Endodermal cell (in vitro differentiated cells): ENCODE measurements at places on chromosomes 16 and 17. TPM values are rescaled to one million over a fixed set of nuclear protein-coding genes. Genes with fewer than 3 reads are reported as not detected.

DNA sequence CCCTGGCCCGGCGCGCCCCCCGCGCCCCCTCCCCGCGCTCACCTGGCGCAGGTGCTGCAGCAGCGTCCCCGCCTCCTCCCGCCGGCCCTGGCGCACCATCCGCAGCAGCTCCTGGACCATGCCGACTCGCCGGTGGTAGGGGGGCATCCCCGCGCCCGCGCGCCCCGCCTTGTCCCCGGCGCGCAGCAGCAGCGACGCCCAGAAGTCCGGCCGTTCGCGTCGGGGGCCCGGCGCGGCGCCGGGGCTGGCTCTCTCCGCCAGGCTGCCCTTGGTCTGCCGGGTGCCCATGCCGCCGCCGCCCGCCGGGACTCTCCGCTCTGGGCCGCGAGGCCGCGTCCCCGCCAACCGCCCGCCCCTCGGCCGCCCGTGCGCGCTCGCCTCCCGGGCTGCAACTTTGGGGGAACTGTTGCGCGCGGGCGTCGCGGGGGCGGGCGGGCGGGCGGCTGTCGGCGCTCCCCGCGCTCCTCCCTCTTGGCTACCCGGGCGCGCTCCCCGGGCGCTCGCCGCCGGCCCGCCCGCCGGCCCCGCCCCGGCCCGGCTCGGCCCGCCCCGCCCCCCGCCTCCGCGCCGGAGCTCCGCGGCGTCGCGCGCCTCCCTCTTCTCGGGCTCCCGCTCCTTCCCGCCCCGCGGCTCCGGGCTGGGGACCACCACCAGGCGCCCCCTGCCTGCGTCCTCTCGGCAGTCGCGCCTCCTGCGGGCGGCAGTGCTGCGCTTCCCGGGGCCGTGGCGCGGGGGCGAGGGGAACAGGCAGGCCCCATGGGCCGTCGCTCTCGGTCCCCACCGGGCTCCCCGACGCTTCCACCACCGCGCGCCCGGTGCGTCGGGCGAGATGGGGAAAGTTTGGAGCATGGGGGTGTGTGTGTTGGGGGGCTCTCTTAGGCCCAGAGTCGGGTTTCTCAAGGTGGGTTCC, at the start of gene LRRC75A:
Gene LRRC75A, minus strand, starts transcription at position 491 of the 910 bp plus-strand sequence. Its CDS starts 203 bp downstream, at position 288.
- peak; percentile 90 for DNase-seq

Gene FBXO39
- 0.29 TPM in 2 of 3 replicates, not detected in the other for total RNA-seq

DNA sequence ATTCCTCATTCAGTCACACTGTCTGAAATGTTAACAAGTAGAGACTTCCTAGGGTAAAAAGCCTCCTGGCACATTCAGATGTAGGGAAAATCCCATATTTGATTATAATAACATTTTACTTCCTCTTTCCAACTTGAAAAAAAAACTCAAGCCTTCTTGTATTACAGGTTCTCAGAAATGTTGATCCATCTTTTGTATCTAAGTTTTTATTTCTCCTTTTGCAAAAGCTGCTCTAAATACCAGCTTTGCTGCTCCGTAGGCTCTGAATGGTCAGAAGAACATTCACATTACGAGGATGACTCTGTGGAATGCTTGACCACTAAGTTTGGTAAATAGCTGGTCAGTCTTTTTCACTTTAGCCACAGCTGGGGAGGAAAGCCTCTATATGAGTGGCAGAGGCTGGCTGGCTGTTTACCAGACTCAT, 13.2 kb upstream of the HEATR6 start:
- no peak for DNase-seq

Gene TMEM100
- 2.4 and 4.3 TPM in 2 replicates for total RNA-seq

Gene RCVRN
- total RNA-seq, result not detected in 3 replicates

GRCh38 chr17:64160378-64160777, 30.4 kb upstream of the ERN1 start:
- peak; percentile 35 for DNase-seq

- no peak for DNase-seq
These were observed 97.1 kb upstream of the TMEM97 start for GRCh38 chr17:28221751-28222414.

GRCh38 chr17:79852748-79853147, 13.5 kb upstream of the CBX4 start:
- no peak for DNase-seq

DNA sequence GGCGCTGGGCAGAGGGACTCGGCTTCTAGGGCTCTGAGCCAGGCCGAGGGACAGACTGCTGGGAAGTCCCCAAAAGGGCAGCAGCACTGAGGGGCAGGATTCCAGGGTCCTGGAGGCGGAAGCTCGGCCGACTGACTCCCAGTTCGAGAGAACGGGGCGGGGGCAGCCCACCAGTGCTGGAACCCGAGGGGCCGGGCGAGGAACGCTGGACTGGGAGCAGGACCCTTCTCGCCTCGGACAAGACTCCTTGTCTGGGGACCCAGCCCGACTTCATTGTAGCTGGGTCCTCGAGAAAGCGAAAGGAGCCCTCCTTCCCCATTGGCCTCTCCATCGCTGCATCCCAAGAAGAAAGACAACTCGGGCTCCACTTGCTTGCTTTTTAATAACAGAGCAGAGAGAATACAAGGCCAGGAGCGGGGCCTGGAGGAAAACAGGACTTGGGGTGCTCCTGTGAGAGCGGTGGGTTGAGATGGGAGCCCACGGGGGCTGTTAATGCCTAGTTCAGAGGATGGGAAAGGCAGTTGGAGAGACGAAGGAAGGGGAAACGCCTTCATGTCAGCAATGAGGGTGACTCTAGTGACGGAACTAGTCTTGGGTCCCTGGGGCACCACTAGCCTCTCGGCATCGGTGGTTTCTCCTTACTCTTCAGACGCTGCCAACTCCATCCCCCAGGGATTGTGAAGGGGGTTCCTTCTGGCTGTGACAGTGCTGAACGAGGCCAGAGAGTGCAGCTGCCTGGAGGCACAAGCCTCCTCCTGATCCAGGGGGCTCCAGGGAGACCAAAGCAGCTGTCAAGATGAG, 492 bp upstream of the CAMTA2 start:
- no peak for DNase-seq

- DNase-seq, result no peak
These were observed 63.3 kb downstream of the TUBD1 start for GRCh38 chr17:59829217-59830006.

DNA sequence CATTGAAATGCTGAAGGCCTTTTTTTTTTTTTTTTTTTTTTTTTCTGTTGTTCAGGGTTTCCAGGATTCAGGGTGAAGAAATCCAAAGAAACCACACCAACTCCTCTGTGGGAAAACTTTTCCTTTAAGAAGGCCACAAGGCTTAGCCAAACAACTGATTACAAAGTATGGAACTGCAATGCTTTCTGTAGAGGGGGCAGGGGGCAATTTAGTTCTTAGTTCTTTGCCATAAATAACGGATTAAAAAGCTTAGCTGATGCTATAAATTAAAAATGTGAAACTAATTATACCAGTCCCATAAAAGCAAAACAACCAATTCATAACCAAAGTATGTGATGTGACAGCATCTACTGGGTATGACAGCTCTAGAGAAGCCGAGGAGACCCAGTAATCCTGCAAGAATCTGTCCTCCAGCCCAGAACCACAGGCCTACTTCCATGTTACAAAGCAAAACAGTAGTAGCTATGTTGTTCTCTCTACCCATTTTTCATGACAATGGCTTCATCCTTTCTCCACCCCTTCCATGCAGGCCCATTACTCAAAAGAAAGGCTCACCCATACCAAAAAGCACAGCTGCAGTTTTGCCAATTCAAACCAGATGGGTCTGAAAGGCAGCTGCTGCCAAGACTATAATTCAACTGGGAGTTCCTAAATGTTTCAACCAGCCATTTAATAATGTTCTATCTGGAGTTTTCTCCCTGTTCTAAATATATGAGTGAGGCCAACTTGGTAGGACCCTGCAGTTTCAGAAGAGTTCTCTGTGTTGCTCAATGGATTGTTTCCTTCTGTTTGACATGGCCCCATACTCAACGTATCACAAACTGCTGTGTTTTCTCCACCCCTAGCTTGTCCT, 167.1 kb upstream of the ZFHX3 start:
- DNase-seq, result no peak

- peak; percentile 88 for DNase-seq
These were observed 29.6 kb upstream of the PHOSPHO1 start for GRCh38 chr17:49260011-49260816.

Gene HAP1
- 0.93 and 1.7 TPM in 2 replicates for total RNA-seq

Gene CD300E
- 1.3 and 1.5 TPM in 2 replicates for total RNA-seq

DNA sequence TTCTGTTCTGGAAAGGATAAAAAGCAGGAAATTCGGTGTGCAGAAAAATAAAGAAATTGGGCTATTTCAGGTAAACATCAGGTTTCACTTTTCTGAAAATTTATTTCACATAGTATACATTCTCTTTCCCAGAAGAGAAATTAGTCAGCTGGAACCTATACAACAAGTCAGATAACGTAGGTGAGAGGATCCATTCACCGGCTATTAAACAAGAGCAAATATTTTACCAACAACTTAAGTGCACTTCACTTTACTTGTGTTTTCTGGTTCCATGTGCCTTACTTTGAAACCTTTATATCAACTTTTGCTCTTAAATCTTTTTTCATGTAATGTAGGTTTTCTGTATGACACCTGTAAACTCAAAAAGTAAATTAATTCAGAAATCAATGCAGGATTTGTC, 839.7 kb downstream of the CDH11 start:
- no peak for DNase-seq

DNA sequence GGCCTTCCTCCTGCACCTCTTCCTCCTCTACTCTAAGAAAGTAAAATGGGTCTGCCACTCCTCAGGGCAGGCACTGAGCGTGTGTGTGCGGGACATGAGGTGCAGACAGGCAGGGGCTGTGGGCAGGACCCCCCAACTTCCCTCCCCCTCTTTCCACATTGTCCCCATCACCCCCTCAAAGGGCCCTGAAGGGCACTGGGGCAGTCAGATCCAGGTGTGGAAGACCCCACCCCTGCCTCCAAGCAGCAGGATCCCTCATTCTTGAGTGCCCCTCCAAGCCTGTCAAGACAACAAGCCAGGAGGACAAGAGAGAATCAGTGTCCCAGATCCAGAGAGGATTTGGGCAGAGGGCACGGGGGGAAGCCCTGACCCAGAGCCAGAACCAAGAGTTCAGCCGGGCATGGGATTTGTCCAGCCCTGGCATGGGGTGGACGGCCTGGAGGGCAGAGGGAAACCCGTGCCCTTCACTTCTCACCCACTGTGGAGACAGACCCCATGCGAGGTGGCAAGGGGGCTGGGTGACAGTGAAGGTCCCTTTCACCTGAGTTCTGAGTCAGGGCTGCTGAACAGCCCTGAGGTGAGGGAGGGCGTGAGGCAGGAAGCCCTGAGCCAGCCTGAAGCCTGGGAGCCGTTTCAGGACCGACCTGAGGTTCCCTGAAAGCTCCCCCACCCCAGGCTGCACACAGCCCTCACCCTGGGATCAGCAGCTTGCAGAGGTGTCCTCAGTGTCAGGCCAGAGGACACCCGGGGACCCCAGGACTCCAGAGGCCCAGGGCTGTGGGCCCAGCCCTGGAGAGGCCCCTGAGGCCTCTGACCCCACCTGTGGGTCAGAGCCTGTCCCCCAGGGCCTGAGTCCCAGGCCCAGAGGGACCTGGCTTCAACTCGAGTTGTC, 45.8 kb downstream of the USP22 start:
- peak; percentile 78 for DNase-seq

Gene MYH11
- total RNA-seq, result 0.05 and 0.09 TPM in 2 replicates

DNA sequence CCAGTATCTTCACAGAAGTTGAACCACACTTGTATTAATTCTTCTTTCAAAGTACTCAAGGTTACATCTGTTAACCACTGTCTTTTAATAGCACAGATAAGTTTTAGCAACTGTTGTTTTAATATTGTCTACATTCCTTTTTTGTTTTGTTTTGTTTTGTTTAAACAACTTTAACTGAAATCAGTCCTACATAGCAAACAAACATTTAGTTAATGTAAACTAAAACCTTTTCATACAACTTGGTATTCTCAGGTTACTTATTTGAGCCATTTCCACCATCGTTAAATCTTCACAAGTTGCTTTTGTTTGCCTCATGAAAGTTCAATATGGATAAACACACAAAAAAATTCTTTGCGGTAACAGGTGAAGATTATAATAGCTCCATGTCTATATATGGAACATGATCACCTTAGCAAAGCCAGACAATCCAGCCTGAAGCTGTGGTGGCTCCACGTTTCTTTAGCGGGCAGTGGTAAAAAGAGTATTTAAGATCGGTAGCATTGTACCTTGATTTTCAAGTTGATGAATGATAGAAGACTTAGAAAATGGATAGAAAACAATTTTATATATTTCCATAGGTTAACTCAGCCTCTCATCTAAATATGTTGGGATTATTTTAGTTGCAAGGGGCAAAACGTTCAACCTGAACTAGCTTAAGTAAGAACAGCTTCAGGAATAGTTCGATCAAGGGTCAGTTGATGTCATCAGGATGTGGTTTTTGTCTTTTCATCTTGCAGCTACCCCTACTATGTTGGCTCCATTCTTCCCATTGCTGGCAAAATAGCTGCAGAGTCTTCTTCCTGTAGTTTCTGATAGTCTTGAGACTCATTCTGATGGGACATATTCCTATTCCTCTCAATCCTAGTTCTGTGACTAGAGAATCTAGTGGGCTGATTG, 182.8 kb downstream of the FTO start:
- no peak for DNase-seq

GRCh38 chr17:68509141-68510057, 2.8 kb upstream of the PRKAR1A start:
- peak; percentile 61 for DNase-seq

- DNase-seq, result no peak
These were observed 21.0 kb upstream of the SEC14L1 start for GRCh38 chr17:77119668-77120301.

DNA sequence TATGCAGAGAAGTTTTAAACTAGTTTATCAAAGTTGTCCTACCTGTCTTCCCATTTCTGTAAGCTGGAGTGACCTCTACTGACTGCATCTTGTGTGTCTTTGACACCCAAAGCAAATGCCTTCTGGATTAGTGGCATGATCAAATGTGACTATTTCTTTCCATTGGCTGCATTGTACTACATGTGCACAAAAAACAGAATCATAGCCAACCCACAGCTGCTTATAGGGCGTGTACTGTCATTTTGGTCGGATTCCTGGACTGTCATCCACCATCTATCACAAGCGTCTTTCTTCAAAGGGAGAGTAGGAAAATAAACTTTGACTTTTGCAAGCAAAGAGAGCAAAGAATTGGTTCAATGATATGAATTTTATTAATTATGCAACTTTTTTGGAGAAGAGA, 310.6 kb downstream of the MAP2K6 start:
- no peak for DNase-seq

Gene SHISA9
- 4.4 to 7.4 TPM (median 5.2 TPM) in 3 replicates for total RNA-seq

DNA sequence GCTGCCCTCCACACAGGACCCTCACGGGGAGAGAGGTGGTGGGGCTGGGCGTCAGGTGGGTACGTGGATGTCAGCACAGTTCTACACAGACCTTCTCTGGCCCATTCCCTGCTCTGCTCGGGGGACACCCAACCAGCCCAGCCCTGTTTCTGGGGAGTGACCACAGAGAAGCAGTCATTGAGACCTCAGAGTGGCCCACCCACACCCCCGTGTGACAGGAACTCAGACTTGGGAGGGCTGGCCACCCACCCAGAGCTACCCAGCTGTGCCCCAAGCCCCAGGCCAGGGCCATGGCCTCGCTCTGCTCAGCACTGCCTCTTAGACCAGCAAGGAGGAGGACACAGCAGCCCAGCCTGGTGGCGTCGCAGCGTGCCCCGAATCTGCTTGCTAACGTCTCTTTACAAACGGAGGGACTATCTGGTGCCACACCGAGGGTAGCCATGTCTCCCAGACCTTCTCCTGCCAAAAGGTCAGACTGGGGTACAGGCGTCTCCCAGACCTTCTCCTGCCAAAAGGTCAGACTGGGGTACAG, 77.7 kb downstream of the KLHDC4 start:
- no peak for DNase-seq

GRCh38 chr17:81866440-81867169, 4.5 kb downstream of the ARHGDIA start:
- no peak for DNase-seq

Gene IKZF3
- 0.07 and 0.11 TPM in 2 replicates for total RNA-seq
